ENCODE measurements at places on chromosomes 4 and X.
A peak's percentile ranks its signal among the peaks of the same experiment; 100 is the strongest.

GRCh38 chr4:25433966-25434827, 57.1 kb downstream of the ANAPC4 start:
- no peak for DNase-seq

DNA sequence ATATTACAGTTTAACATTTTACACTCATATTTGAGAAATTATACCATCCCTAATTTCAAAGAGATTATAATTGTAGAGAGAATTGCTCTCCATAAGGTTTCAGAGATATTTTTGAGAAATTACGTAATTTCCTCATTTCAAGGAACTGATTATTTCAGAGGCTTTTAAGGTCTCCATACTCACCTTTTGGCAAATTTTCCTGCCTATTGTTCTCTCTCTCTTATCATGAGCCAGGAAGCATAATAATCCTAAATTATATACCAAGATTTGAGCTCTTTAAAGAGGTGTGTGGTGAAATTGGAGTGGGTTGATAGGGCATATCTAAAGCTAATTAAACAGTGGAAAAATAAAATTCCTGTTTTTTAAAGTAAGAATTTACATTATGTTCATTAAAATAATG, 248.9 kb upstream of the FTHL17 start:
- DNase-seq: peak; percentile 39

DNA sequence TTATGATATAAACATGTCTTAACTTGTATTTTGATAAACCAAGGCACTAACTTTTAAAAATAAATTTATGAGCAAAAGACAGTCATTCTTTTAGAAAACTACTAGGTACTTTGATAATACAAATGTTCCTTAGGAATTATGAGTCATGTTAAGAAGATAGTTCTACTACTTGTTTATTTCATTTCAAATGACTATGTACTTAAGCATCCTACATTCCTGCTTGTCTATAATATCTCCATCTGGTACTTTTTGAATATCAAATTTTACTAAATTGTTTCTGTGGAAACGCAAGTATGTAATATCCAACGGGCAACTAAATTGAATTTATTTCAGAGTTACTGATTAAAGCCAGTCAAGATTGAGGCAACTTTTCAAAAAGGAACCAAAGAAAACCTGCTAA, 61.8 kb downstream of the CAMK2D start:
- DNase-seq: no peak

GRCh38 chr4:152747444-152747843, 32.1 kb downstream of the TIGD4 start:
- no peak for DNase-seq

DNA sequence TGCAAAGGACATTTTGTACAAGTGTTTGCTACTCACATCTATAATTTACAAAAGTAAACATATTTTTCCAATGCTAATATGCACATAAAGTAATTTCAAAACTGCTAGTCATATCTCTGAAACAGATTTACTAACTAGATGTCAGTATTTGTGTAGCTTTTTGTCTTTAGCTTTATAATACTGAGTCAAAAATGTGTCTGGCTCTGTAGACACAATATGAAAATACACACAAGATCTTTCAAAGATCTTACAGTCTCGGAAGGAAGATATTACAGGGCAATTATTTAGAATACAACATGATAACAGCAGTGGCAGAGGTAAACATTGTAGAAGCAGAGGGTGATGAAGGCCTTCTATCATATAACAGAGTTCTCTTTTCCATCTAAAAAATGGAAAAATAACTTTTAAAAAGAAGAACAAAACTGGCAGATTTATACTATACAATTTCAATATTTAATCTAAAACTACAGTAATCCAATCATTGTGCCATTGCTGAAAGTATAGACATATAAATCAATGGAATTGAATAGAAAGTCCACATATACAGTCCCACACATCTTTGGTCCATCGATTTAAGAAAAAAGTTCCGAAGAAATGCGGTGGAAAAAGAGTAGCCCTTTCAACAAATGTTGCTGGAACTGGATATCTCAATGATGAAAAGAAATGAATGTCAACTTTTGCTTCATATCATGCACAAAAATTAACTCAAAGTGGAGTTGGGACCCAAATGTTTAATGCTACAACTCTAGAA, 29.4 kb downstream of the ARAP2 start:
- no peak for DNase-seq

GRCh38 chr4:3470244-3471097, 7.4 kb downstream of the DOK7 start:
- DNase-seq: peak; percentile 21

DNA sequence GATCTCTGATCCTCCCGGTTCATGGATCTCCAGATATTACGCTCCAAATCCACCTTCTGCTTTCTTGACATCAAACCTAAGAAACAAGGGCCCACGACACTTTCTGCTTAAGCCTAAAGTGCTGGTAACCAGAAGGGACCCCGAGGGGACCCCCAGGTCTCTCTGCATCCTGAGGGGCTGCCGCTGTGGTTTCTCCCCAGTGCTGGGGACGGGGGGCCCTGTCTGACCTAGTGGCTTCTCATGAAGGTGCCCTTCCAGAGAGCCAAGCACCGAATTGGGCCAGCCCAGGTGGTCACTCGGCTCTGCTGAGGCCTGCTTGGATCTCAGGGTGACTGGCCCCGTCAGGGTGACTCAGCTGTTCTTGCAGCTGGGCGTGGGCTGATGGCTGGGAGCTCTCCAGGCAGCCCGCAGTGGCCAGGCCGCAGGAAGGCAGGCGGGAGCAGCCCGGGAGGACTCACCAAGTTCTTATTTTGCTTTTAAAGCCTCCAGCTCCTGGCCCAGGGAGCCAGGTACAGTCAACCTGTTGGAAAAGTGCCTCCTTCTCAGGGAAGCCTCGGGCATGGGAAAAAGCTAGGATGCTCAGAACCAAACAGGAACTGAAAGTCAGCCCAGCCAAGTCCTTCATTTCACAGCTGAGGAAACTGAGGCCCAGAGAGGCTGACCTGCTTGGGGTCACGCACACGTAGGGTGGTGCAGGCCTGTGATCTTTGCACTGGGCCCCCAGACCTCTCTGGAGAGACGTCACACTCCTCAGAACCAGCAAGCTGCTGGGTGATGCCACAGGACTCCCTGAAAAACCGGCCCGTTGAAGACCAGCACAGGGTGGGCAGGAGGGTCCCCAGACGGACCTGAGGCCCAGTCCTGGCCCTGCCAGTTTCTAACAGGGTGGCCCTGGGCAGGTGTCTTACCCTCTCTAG, 16.7 kb downstream of the BLOC1S4 start:
- peak; percentile 15 for DNase-seq

GRCh38 chr4:763191-763810, 57.7 kb downstream of the PCGF3 start:
- DNase-seq: no peak
